ENCODE measurements at places on chromosomes 11 and 22.
A peak's percentile ranks its signal among the peaks of the same experiment; 100 is the strongest.

DNA sequence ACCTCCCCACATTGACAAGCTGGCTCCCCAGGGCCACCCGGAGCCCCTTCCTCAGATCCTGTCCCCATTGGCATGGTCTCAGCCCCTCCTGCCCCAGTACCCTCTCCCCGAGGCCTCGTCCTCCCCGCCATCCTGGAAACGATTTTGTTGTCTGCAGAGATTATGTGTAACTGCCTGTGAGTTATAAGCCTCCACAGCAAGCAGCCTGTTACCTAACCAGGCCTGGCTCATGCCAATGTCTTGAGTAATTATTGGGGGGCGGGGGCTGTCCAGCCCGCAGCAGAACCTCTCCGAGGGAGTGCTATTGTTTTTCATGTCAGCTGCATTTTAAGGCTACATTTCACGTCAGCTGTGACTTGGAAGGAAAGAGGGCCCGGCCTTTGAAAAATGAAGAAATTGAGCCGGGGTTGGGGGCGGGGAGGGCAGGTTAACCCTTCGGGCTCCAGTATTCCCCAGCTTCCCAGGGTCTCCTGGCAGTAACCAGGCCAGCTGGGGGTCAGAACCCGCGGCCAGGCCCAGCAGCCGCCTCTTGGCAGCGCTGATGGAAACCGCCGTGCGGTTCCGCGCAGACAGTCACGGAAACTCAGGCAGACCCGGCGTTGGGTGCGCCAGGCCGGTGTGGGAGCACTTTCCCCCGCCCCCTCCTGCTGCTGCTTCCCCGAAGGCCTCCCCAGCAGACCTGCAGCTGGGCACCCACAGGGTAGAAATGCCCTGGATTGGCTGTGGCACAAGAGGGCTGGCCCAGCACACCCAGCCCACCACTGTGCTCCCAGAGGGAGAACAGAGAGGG lies 59.5 kb downstream of the CDKN1C start:
- DNase-seq: peak; percentile 90

- DNase-seq: no peak
Observed at GRCh38 chr11:120562806-120563425, 51.4 kb downstream of the GRIK4 start.

GRCh38 chr11:14359501-14360031 lies 583 bp upstream of the RRAS2 start:
- no peak for DNase-seq

DNA sequence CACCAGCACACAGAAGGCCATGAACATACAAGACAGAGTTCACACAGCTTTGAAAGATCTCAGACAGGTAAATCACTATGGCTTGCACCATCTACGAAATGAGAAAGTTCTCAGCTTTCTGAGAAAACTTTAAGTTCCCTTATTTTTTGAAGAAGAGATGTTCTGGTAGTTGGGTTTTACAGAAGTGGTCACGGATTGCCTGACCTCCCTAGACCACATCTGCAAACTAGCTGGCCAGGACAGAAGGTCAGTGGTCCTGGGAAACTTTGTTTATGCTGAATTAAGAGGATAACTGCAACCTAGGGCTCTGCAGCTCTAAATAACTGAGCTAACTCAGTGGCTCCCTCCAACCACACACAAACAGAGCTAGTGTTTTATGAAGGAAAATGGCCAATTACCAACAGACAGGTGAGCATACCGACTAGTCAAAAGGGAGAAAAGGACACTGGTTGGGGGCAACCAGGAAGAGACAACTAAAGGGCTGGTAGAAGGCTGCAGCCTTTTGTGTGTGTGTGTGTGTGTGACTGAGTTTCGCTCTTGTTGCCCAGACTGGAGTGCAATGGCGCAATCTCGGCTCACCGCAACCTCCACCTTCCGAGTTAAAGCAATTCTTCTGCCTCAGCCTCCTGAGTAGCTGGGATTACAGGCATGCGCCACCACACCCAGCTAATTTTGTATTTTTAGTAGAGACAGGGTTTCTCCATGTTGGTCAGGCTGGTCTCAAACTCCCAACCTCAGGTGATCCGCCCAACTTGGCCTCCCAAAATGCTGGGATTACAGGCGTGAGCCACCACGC lies 8.5 kb upstream of the SCN2B start:
- DNase-seq: no peak

GRCh38 chr11:84673753-84674152 lies 953.4 kb downstream of the DLG2 start:
- no peak for DNase-seq

GRCh38 chr22:43002202-43002586 lies 12.8 kb downstream of the PACSIN2 start:
- peak; percentile 87 for DNase-seq

DNA sequence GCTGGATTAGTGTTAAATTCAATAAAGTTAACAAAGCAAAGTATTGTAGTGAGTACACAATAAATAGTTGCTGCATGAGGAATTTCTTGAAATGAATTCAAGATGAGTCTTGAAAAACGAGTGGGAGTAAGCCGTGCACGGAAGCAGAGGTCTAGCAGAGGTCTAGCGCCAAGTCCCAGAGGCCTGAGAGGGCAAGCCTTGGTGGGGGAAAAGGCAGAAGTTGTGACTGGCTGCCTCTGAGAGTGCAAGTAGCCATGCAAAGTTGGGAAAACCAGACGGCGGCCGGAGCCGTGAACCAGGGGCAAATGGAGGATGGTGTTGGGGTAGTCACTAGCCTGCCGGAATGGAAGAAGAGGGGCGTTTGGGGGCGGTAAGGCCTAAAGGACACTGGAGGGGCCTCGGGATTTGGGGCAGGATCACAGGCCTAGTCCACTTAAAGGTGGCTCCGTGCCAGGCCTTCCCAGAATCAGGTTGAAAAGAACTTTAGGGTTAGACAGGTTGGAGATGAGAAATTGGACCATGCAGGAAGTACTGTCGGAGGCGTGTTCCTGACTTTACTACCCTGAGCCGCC lies 379 bp upstream of the SLC3A2 start:
- DNase-seq: peak; percentile 88

GRCh38 chr11:124861670-124862069 lies 3.6 kb upstream of the ROBO3 start:
- DNase-seq: no peak

DNA sequence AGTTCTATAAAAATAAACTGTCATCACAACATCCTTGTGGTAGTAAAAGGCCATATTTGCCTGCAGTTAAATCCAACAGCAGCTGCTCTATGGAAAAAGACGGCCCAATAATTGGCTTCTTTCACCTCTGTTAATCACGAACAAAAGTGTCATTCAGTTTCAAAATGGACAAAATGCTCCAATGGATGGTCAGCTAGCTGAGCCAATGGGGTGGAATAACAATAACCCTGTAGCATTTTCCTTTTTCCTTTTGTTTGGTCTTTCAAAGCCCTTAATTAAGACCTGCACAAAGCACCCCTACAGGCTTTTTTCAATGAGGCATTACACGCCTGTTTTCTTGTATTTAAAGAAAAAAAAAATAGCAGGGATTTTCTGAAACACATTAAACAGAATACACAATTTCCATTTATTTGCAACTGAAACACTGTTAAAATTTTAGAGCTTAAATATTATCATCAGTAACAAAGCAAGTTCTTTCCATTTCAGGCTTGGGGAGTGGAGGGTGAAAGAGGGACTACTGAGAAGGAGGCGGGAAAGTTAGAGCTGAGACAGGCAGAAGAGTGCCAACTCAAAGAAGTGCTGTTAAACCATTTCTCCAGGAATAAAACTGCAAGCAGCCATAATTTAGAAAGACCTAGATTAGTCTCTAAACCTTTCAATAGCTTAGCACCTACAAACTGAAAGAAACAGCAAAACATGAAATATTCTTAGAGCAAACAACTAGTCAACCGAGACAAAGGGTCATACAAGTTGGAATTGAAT lies 28.7 kb downstream of the LGR4 start:
- DNase-seq: no peak

GRCh38 chr11:77474684-77475060 lies 778 bp upstream of the PAK1 start:
- DNase-seq: no peak

DNA sequence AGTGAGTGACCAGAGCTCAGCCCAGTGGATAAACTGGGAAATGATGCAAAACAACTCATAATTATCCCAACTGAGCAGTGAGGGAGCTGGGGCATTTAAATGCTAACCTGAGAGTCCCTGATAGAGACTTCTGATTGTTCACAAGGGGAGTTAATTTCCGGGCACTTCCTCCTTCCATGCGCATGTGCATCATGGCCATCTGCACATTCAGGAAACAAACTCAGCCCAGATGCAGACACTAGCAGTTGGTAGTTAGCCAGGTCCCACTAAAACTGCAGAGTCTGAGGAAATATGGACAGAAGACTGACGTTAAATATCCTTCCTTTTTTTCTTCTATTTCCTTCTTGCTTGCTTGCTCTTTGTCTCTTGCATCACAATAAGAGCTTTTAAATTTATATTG lies 852.1 kb upstream of the LRRC4C start:
- no peak for DNase-seq

DNA sequence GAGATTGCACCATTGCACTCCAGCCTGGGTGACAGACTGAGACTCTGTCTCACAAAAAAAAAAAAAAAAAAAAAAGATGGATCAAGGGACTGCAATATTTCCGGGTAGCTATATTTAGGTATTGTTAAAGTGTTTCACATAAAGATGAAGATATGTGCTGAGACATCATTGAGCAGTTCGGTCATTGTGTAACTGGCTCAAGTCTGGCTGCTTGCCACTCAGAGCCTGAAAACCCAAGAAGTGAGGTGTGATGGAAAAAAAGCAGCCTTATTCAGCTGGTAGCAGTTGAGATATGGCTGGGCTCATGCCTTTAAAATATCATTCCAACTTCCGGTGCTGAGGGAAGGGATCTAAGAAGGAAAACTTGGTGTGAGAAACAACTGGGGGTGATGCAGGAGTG lies 46.9 kb downstream of the LUZP2 start:
- peak; percentile 11 for DNase-seq

- DNase-seq: no peak
Observed at GRCh38 chr11:108483163-108483562, 15.0 kb downstream of the POGLUT3 start.

DNA sequence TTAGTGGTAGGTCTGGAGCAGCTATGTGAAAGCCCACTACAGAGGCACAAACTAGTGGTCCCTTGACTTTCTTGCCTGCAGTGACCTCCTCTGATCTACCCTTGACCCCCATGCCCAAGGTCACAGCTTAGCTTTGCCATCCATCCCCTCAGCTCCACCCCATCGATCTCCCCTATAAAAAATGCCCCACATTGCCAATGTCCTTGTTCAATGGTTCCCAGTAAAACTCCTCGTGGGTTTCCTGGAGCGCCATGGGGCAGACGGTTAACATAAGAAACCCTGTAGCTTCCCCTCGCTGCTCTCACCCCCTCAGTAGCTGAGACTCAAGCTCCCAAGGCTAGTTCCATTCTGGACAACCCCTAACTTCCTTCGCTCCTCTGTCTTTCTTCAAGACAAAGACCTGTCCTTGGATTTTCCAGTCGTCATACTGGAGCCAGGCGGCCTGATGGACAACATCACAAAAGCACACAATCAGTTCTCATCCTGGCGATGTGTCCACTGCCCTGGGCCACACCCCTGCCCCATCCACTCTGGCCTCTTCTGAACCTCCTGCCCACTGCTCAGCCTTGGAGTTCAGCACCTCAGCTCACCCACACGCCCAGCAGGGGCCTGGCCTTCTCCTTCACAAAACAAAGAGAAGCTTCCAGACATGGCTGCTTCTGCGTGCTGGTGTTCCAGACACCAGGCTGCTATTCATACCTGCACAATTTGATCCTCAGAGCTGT lies 1429.3 kb downstream of the BRD1 start:
- no peak for DNase-seq

DNA sequence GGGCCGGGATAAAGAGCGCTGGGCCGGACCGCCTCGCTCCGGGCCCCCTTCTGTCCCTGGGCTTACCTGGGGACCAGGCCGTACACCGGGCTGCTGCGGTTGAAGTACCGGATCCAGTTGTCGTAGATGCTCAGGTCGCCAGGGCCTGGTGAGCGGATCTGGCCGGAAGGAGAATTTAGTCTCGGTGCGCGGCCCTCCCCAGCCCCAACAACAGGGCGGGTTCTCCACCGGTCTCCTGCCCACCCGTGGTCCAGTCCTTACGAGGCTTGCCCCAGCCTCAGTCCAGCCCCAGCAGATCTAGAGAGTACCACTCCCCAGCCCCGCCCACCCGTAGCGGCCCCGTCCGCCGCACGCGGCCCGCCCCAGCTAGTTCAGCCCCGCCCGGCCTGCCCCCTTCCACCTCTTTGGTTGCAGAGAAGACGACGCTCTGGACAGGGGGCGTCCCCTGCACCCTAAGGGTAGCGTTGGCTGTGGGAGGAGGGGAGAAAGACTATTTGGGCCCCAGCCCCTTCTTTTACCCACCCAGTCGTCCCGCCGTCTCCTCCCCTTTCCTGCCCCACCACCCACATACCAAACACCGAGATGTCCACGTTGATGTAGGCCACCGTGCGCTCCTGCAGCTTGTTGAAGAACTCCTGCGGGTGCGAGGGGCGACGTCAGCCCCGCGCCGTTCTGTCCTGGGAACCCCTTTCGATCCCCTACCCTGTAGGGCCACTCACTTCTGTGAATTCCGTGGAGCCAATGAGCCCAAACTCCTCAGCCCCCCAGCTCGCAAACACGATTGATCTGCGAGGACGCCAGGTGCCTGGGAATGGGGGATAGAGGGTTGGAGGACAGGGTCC lies 6.8 kb downstream of the SAC3D1 start:
- DNase-seq: no peak

DNA sequence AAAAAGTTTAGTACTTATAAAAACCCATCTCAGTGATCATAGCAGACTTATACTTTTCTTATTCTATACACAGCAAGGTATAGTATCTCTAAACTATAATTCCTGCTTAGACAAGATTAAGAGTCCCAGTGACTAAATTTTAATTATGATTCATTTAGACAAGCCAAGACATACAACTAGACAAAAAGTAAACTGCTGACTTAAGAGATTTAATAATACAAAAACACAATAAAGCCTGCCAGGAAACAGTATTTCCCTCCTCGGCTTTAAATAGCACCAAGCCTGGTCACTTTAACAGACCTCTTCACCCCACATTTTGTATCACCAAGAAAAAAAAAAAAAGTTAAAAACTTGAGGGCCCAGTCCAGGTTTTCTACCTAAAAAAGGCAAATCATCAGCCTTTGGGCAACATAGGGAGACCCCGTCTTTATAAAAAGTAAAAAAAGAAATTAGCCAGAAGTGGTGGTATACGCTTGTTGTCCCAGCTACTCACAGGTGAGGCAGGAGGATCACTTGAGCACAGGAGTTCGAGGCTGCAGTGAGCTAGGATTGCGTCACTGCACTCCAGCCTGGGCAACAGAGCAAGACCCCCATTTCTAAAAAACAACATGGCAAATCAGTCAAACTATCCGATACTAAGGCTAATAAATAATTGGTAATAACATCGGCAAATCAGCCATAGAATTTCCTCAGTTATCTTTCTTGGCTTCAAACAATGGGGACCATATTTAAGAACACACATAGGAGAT lies 53.8 kb downstream of the SIK3 start:
- DNase-seq: no peak

DNA sequence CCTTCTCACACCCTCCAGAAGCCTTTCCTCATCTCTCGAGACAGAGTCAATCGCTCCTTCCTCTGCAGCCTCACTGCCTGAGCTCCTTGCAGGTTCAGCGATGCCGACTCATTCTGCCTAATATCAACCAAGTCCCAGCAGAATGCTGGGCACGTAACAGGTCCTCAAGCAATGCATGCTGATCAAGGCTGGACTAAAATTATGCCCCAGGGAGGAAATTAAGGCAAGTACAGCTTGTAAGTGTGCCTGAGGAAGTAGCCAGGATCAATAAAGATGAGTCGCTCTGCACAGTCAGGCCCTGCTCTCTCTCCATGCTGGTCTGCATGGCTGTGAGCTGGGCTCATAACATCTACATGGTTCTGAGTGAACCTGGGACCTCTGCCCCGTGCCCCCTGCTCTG lies 25.6 kb upstream of the NRIP3 start:
- no peak for DNase-seq

- no peak for DNase-seq
Observed at GRCh38 chr11:44467413-44467812, 98.0 kb upstream of the CD82 start.

- DNase-seq: no peak
Observed at GRCh38 chr11:75731095-75731494, 13.5 kb downstream of the MOGAT2 start.

All from HCEC 1CT (cell line).